ENCODE measurements at places on chromosomes 6 and 20. TPM values are rescaled to one million over a fixed set of nuclear protein-coding genes. Genes with fewer than 3 reads are reported as not detected.

Gene BEND6
- 14.5 TPM for total RNA-seq

Gene WFDC10B
- total RNA-seq = not detected

Gene SLPI
- not detected for total RNA-seq

Gene SLC17A2
- not detected for total RNA-seq

Gene POM121L2
- not detected for total RNA-seq

Gene ASXL1
- 29.6 TPM for total RNA-seq

Gene GGT7
- 9.0 TPM for total RNA-seq

Gene OR2H1
- not detected for total RNA-seq

Gene TRIM31
- not detected for total RNA-seq

Gene PROKR2
- not detected for total RNA-seq

Gene SLC25A27
- 6.4 TPM for total RNA-seq

Gene LIN28B
- not detected for total RNA-seq

Gene AKAP12
- 456 TPM for total RNA-seq

Gene GABRR2
- total RNA-seq = 0.26 TPM

Gene PCSK2
- total RNA-seq = not detected

Gene IL17A
- not detected for total RNA-seq

Gene CLDN20
- not detected for total RNA-seq

Gene CGA
- not detected for total RNA-seq

Gene SRMS
- total RNA-seq = not detected

Gene RSPO4
- not detected for total RNA-seq

Gene VPS16
- total RNA-seq = 77.8 TPM

Gene MICB
- total RNA-seq = 14.4 TPM

Gene HLA-DOA
- total RNA-seq = not detected

Gene BIRC7
- 0.06 TPM for total RNA-seq

Gene PLCB4
- 0.79 TPM for total RNA-seq

Gene PNLDC1
- total RNA-seq = not detected

Gene HEBP2
- 19.3 TPM for total RNA-seq

Gene DDR1
- total RNA-seq = 17.1 TPM

Gene OOEP
- not detected for total RNA-seq

Data from aortic smooth muscle cell (primary cell).